ENCODE measurements at places on chromosomes 4 and X.

DNA sequence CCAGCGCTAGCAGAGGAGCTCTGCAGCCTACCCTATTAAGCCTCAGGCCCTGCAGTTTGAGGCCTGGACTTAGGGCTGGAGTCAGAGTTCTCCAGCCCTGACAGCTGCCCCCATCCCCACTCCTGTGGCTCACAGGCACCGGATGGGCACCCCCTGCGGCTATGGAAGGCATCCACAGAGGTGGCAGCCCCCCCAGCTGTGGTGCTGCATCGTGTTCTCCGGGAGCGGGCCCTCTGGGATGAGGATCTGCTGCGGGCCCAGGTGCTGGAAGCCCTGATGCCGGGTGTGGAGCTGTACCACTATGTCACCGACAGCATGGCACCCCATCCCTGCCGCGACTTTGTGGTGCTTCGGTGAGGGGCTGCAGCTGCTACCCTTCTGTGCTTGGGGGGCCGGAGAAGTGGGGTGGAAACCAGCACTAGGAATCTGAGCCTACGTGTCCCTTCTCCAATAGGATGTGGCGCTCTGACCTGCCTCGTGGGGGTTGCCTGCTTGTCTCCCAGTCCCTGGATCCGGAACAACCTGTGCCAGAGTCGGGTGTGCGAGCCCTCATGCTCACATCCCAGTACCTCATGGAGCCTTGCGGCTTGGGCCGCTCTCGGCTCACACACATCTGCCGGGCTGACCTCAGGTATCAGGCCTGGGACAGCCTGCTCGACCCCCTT is 76.2 kb downstream of the STARD8 start:
- no peak for DNase-seq

DNA sequence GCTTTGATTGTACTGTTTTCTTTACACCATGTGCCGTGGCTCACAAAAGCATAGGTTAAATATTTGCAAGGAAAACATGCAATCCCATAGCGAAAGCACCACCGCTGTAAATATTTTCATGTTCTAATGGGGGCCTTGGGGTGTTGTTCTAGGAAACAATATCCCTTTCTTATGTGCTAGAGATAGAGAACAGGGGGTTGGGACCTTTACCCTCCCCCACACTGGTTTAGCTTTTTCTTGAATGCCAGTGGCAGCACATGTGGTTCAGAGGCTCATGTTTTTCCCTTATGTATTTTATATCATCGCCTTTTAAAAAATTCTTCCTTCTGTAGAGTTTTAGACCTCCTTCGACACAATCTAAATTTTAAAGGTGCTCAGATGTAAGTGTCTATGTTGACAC is 422.6 kb upstream of the TENM3 start:
- DNase-seq: no peak

DNA sequence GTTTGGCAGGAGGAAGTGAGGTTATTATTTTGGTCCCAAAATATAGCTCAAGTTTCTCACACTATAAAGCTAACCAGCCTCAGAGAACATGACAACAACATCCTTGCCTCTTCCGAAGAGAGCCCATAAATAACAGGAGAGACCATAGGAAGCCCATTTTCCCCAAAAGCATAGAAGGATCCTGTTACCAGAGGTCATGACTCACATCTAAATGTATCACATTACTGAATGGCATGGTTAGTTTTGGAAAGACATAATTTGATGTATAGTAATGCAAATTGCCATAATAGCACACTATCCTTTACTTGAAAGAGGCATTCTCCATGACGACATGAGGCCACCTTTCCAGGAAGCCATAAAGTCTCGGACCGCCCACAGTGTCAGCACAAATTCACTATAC is 238.8 kb upstream of the GRIA3 start:
- DNase-seq: no peak

- no peak for DNase-seq
Observed at GRCh38 chr4:40608628-40609027, 21.0 kb downstream of the RBM47 start.

DNA sequence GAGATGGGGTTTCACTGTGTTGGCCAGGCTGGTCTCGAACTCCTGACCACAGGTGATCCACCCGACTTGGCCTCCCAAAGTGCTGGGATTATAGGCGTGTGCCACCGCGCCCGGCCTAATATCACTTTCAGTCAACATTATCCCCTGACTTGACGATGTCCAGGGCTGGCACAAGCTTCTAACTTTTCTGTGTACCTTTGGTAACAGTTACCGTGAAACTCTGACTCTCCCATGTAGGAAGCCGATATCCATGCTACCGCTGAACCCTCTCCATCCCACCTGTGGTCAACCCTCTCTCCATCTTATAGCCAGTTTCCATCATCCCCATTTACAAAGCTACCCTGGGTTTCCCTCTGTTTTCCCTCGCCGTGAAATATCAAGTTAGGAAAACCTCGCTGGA is 77.5 kb downstream of the CRLF2 start:
- DNase-seq: no peak

DNA sequence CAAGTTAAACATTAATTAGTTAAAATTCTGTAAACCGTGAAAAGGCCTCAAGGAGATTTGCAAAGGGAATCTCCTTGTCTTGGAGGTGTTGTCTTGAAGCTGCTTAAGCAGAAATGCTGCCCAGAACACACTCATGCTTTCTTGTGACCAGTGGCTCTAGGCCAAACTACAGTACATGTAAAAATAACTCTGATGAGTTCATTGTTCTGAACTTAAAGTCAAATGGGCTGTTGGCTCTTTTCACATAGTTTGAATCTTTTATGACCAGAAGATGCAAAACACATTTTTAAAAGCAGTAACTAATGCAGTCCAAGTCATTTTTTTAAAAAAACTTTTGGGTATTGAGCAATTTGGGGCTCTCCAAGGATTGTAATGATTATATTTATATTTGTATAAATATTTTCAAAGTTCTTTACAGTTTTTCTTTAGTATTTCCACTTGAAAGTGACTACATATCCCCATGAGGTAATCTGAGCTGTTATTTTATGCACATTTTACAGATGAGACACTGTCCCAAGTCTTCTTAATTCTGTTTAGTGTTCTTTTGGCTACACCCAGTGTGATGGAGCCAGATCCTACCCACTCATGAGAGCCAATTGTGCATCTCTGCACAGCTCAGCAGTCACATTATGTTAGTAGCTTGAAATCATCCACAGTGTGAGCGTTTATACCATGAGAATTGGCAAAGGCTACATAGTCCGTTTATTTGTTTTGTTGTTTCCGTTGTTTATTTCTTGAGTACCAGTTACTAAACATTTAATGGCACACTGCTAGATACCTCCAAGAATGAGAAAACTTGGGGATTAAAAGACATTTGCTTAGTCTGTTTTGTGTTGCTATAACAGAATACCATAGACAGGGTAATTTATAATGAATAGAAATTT is 112.8 kb upstream of the ATXN3L start:
- peak; percentile 49 for DNase-seq

DNA sequence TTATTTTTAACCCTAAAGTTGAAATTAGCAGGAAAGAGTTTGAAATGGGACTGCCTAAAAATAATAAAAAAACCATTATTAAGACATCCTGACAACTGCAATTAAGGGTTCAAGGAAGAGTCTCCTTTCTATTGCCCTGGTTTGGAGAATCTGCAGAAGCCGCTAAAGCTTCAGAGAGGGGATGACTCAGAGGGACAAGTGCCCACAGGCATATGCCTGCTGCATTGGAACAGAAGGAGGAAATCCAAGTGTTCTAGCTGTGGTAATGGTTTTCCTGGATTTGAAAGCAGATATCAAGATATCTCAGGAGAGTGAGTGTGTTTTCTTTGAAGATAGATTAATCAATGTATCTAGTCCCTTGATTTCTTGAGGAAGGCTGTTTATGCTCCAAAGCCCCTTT is 235.1 kb upstream of the TAPT1 start:
- no peak for DNase-seq

GRCh38 chrX:332916-333610 is 14.5 kb upstream of the GTPBP6 start:
- no peak for DNase-seq

DNA sequence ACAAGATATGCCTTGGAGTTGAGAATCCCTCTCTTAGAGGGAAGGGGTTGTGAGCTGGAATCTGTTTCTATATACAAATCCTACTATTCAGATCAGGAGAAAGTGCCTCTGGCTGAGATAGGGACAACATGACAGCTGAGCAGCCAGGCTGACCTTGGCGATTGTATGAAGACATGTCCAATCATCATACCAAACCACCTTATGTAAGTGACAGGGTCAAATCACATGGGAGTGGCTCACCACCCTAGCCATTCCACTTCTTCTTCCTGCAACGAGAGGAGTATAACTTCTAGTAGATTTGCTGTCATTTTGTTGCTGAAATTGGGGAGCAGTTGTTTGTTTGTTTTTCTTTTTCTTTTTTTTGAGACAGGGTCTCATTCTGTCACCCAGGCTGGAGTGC is 48.3 kb upstream of the TMEM150C start:
- DNase-seq: no peak
